ENCODE measurements at places on chromosomes 12 and 14.

DNA sequence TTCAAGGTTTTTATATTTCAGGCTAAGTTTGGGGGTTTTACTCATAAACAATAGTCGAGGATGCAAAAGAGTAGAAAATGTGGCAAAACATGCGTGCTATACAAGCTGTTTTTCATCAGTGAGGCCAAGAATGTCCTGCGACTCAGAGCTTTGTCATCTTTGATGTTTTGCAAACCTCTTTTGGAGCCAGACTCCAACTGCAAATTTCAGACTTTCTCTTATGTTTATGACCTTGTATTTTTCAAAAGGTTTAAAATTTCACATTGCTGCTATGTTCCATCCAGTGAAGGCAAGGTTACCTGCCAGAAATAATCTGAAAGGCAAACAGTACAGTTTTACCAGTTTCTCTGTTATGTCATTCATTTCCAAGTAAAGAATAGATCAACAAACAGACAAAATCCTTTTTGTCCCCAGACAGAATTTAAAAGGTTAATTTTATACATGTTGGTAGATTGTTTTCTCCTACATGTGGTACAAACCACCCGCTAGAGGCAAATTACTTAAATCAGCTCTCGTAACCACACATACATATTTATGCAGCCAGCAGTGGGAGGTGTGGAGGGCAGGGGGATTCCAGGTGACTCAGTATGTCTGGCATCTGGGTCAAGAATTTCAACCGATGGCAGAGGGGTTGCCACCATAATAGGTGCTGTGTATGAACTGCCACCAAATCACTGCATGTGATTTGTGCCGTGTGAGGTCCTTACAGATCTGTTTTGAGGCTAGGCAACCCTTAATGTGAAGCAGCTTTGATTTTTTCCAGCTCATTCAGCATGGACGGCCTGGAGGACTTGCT is 119.8 kb upstream of the CPM start:
- H3K4me1 ChIP-seq: peaks cover 22% of the 10 kb centered on the region
- no peaks in the 10 kb centered on the region for H3K36me3 ChIP-seq
- no peak overlapping the region for H3K4me3 ChIP-seq

GRCh38 chr12:93191956-93192355 is 185.8 kb upstream of the NUDT4 start:
- no peaks in the 10 kb centered on the region for H3K4me1 ChIP-seq
- H3K27ac ChIP-seq: no peak overlapping the region
- H3K36me3 ChIP-seq: no peaks in the 10 kb centered on the region

- no peak overlapping the region for H3K4me3 ChIP-seq
- no peaks in the 10 kb centered on the region for H3K27me3 ChIP-seq
- peak overlapping the region; percentile 64 for H3K27ac ChIP-seq
- H3K4me1 ChIP-seq: peaks cover 63% of the 10 kb centered on the region
- no peak for DNase-seq
These were observed 133.4 kb downstream of the RFLNA start for GRCh38 chr12:124428136-124428791.

DNA sequence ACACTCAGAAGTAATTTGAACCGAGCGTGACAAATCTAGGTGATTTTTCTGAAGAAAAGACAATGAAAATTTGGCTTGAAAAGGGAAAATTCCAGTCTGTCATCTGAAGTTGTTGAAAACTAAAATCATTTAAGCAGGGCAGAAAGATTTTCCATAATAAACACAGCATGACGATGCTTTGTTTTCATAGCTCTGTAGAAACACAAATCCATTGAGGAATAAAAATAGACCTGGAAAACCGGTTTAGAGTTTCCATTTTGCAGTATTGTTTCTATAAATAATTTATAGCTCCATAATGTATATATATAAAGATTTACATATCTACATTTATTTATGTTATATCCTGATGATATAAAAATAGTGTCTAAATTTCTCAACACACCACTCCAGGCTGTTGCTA is 1918.5 kb upstream of the FLRT2 start:
- H3K27me3 ChIP-seq: no peaks in the 10 kb centered on the region
- H3K4me1 ChIP-seq: no peaks in the 10 kb centered on the region
- no peak overlapping the region for H3K27ac ChIP-seq
- no peaks in the 10 kb centered on the region for H3K36me3 ChIP-seq
